ENCODE measurements at places on chromosomes 16 and 17.

- DNase-seq: peak; percentile 90
Measured at GRCh38 chr16:28210979-28211588, 681 bp downstream of the XPO6 start.

DNA sequence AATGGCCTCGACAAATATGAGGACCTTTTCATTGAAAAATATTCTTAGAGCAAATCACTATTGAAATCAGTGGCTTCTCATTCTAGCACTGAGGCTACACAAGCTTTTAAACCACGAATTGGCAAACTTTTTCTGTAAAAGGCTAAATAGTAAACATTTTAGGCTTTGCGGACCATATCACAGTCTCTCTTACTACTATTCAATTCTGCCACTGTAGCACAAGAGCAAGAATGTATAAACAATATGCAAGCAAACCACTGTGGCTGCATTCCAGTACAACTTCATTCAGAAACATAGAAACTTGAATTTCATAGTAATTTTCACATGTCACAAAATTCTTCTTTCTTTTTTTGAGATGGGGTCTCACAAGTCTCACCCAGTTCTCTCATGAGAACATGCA lies 49.1 kb downstream of the PHLPP2 start:
- no peak for DNase-seq

GRCh38 chr16:20904507-20905081 lies 4.0 kb downstream of the LYRM1 start:
- no peak for DNase-seq

DNA sequence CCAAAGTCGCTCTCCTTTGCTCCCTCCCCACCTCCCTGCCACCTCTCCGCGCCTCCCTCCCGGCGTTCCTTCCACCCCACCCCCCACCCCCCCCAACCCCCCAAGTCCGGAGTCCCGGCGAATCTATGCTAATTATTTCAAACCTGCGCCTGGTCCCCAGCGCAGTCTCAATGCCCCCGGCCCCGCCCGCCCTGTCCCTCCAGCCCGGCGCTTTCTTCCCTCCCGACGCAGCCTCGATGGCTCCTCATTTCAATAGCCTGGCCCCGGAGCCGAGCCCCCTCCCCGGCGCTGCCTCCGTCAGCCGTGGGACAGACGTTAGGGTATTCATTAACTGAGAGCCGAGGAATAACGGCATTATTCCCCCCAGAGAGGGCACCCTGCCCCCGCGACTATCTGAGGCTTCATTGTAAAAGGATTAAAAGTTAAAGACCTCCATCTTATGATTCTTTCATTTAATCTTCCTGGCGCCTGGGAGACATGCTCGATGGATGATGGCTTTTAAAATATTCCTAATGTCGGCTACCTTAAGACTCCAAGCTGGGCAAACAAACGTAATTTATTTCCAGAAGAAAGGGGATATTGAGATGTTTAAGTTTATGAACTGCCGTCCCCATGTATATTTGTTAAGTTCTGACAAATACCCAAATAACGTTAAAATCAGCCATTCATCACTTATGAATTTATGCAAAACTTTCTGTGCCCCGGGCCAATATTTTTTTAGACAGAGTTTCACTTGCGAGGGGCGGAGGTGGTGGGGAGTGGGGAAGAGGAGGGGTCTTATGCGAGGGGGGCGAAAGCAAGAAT lies 3.4 kb downstream of the NOG start:
- DNase-seq: no peak

GRCh38 chr17:36149296-36149820 lies 27.1 kb downstream of the TBC1D3B start:
- peak; percentile 46 for DNase-seq

GRCh38 chr17:40475234-40475908 lies 26.1 kb downstream of the TNS4 start:
- DNase-seq: no peak

Data from RKO (cell line).